ENCODE measurements at places on chromosomes 11 and 22.

DNA sequence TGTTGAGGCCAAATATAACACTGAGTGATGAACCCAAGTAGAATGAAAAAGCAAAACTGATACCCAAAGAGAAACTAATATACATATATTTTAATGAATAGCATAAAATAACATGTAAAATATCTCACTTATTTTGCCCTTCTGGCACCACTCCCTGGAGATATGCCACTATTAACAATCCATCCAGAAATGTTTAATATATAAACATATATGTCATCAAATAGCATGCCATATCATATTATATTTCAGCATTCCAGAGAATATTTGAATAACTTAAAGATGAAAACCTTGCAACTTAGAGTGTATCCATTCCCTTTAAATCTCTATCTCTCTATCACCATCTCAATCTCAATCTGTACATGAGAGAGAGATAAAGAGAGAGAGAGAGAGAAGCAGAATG lies 1073.3 kb upstream of the RAG2 start:
- no peak for DNase-seq

GRCh38 chr22:41936894-41937169 lies 10.1 kb downstream of the CENPM start:
- DNase-seq: no peak

DNA sequence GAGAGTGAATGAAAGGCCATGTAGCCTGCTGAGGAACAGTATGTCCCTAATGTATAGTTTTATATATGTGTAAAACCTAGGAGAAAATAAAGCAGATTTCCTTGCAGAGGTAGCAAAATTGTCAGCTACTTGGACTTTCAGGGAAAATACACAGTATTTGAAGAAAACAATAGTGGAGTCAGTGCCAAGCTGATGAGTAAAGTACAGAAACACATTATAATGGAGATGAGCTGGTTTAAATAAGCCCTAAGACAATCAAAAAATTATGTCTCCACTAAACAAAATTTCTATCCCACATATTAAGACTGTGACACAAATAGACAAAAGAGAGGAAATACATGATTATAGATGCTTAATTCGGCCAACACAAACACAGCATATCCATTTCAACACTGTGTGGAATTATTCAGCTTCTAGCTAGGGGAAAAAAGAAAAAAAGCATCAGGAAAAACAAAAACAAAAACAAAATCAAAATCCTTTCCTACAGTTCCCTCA lies 75.9 kb downstream of the MAML2 start:
- no peak for DNase-seq

GRCh38 chr11:36095716-36096115 lies 151.9 kb downstream of the LDLRAD3 start:
- no peak for DNase-seq

- DNase-seq: no peak
Measured at GRCh38 chr22:35538801-35539321, 1.8 kb upstream of the RASD2 start.

DNA sequence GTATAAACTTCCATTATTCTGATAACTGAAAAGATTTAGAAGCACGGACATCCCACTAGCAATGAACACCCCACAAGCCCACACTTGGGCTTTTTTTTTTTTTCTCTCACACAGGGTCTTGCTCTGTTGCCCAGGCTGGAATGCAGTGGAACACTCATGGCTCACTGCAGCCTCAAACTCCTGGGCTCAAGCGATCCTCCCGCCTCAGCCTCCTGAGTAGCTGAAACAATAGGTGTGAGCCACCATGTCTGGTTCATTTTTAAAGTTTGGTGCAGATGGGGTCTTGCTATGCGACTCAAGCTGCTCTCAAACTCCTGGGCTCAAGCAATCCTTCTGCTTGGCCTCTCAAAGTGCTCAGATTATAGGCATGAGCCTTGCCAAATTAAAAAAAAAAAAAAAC lies 3.1 kb downstream of the RAPSN start:
- DNase-seq: no peak

- DNase-seq: no peak
Measured at GRCh38 chr11:46457659-46458424, 66.3 kb upstream of the CHRM4 start.

DNA sequence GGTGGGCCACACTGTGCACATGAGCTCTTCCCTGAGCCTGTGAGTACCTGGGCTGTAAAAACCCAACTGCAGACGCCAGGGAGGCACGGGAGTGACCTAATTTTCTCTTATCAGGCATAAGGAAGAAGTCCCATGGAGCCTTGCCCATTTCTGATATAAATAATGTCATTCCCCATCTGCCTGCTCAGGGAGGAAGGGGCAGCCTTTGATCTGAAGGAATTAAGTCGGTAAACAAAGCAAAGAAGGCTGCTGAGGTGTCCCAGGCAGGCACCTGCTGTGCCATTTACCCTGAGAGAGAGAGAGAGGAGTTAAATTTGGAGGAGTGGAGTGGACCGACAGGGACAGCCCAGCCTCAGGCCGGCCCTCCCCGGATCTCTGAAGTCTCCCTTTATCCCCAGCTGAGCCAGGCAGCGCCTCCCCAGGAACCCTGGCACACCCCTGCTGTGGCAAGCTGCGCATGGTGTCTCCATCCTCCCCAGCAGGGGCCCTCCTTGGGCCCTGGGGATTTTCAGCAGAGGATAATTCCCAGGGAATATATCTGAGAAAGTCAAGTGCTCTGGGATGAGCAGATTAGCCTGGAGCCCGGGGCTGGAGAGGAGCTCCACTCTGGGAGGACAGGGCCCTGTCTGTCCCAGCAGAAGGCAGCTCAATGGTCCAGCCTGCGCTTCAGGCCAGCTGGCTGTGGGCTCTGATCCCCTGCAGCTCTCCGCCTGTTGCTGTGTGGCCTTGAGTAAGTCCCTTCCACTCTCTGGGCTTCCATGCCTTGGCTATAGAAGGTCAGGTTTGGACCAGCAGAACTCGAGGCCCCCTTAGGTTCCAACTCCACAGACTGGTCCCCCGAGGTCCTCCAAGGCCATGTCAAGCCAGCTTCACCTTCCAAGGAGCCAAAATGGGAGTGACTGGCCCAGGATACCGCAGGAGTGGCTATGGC lies 17.5 kb upstream of the CABP7 start:
- no peak for DNase-seq

- no peak for DNase-seq
Measured at GRCh38 chr11:3845246-3845645, 4.5 kb upstream of the RHOG start.

- DNase-seq: no peak
Measured at GRCh38 chr11:130457623-130458409, 9.4 kb downstream of the ADAMTS15 start.

DNA sequence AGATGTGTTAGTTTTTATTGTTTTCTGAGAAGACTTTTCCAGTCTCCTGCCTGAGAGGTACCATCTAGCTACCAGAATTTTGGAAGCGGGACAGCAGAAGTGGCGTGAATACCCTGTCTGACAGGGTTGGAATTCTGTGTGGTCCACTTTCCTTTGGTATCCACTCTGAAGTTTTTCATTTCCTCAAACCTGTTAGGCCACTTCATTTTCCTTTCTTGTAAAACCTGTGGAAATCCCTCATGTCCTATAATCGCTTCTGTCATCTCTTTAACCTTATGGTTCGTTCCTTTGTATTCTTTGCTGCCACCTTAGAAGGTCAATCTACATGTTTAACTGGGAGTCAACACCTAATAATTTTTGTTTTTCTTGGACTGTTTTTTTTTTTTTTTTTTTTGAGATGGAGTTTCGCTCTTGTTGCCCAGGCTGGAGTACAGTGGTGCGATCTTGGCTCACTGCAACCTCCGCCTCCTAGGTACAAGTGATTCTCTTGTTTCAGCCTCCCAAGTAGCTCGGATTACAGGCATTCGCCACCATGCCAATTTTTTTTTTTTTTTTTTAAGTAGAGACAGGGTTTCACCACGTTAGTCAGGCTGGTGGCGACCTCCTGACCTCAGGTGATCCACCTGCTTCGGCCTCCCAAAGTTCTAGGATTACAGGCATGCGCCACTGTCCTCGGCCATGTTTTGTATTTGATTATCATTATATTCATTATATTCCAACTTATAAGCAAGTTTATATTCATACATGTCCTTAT lies 7.1 kb downstream of the SFI1 start:
- no peak for DNase-seq

DNA sequence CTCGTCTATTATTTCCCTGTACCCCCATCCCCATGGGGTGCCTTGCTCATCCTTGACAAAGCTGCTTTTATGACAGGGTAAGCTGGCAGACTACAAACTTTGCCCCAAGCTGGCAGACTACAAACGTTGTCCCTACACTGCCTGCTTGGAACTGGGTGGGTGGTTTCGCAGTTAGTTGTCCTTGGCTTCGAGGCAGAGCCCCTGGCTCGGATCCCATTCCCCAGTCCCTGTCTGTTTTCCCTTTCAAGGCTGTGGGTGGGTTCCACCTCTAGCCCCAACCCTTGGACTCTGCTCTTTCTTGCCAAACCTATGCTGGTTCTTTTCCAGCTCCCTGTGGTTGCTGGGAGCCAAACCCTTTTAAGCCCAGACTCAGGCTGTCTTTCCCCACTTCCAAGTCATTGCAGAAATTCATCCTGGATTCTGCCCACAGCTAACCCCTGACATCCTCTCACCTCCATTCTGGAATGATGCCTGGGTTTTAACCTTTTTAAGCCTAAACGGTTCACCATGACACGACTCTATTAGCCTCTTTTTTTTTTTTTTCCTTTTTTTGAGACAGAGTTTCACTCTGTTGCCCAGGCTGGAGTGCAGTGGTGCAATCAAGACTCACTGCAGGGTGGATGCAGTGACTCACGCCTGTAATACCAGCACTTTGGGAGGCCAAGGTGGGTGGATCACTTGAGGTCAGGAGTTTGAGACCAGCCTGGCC lies 9.2 kb upstream of the RBM14 start:
- no peak for DNase-seq

GRCh38 chr11:48032721-48033120 lies 52.4 kb downstream of the PTPRJ start:
- no peak for DNase-seq

DNA sequence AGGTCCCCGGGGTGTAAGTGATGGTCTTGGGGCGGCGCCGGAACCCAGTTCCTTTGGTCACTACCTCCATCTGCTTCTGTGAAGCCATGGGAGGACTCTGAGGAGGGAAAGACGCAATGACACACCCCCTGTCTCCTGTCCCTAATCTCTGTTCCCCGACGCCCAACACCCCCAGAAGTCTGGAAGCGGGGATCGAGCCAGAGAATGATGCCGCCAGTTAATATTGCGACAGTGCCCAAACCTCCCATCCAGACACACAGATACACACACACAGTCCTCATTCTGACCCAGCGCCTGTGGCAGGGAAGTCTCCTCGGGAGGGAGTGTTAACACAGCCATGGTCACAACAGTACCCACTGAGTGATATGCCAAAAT lies 352 bp downstream of the C22orf23 start:
- DNase-seq: no peak

DNA sequence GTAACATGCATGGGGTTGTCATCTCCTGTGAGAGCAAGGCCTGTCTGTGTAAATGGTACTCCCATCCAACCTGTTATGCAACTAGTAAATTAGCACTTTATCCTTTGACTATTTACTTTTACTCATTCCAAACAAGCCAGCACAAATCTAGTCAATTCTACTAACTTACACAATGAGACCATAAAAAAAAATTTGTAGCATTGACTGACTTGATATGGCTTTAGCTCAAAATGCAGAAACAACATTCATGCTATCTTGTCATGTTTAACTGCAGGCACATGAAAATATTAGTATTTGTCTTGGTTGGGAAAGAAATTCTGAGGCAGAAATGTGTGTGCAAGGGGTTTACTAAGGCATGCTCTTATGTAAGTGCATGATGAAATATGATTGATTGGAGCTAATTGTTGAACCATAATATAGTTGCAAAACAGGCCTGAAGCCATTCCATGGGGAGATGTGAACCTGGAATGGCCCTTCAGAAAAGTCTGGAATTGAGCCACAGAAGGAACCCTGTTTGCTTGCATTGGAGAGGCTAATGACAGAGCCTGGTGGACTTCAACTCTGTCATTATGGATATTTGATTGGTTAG lies 2.5 kb downstream of the SLC22A25 start:
- no peak for DNase-seq

DNA sequence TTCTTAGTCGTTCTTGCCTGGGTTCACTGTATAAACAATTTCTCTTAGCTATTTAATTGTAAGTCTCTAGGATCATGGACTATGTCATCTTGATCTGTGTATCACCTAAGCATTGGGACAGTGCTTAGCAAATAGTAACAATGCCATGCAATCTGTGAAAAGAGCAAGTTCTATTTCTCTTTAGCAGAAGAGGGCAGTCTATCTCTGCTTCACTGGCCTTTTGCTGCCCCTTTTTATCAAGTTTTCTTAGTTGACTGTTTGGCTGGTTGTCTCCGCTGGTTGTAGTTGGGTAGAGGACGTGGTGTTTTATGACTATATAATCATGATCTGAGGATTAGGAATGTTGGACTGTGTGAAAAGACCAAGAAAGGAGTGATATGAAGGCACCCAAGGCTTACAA lies 315.0 kb downstream of the JRKL start:
- no peak for DNase-seq

DNA sequence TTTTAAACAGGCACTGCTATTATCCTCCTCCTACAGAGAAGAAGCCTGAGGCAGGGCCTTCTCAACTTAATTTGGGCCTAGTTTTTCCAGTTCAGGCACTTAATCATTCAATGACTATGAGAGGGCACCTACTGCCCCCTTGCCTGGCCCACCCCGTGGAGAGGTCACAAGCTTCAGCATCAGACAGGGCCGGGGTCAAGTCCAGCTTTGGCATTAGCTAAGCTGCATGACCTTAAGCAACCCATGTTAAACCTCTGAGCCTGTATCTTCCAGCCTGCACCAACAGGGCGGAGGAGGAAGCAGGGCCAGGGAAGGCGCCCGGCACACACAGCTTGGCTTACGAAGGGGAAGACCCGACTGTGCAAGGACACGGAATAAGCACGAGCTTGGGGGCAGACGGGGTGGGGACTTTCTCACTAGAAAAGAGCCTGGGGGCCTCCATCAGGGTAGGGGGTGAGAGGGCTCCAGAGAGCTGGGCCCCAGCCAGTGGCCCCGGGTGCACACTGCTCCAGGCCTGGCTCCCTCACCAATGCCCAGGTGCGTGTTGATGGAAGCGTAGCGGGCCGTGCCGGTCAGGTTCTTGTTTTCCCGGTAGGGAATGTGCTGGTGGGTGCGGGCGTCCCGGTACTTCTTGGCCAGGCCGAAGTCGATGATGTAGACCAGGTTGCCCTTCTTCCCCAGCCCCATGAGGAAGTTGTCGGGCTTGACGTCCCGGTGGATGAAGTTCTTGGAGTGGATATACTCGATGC lies 16.9 kb downstream of the CSNK1E start:
- DNase-seq: no peak

DNA sequence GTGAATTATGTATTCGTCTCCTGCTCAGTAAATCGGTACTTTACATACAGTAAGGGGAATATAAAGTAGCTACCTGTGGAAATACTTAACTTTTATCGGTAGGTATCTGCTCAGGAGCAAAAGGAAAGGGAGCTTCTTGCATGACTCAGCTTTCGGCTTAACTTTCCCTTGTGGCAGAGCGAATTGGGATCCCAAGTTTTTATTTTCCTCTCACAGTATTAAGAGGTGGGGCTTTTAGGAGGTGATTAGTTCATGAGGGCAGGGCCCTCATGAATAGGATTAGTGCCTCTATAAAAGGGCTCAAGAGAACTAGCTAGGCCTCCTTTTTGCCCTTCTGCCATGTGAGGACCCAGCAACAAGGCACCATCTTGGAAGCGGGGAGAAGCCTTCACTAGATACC lies 18.7 kb downstream of the RCN1 start:
- no peak for DNase-seq

GRCh38 chr11:44221992-44222391 lies 87.9 kb downstream of the ALX4 start:
- no peak for DNase-seq

GRCh38 chr22:42154293-42155052 lies 23.9 kb upstream of the CYP2D6 start:
- DNase-seq: no peak
